ENCODE measurements at places on chromosomes 1 and 21.

- DNase-seq, result no peak
Measured at GRCh38 chr1:41762777-41763176, 155.9 kb downstream of the HIVEP3 start.

GRCh38 chr1:30615076-30615795, 108.1 kb downstream of the MATN1 start:
- no peak for DNase-seq

DNA sequence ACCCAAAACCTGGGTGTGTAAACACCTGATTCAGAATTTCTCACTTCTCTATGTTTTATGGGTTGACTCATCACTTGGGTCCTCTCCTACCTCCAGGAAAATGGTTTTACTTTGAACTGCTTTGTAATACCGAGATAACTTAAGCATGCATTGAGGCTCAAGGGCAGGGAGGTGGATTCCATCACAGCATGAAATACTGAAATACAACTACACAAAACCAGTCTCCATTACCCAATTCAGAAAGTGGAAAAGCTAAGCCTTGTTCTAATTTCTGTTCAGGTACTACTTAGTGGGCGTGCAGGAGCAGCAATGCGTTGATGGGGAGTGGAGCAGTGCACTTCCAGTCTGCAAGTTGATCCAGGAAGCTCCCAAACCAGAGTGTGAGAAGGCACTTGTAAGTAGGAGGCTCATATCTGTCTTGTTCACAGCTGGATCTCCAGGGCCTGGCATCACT, 6.1 kb upstream of the C4BPA start:
- no peak for DNase-seq

GRCh38 chr1:41501581-41501980, 17.1 kb upstream of the EDN2 start:
- no peak for DNase-seq

GRCh38 chr1:202192770-202193613, 607 bp upstream of the LGR6 start:
- DNase-seq, result peak; percentile 17

DNA sequence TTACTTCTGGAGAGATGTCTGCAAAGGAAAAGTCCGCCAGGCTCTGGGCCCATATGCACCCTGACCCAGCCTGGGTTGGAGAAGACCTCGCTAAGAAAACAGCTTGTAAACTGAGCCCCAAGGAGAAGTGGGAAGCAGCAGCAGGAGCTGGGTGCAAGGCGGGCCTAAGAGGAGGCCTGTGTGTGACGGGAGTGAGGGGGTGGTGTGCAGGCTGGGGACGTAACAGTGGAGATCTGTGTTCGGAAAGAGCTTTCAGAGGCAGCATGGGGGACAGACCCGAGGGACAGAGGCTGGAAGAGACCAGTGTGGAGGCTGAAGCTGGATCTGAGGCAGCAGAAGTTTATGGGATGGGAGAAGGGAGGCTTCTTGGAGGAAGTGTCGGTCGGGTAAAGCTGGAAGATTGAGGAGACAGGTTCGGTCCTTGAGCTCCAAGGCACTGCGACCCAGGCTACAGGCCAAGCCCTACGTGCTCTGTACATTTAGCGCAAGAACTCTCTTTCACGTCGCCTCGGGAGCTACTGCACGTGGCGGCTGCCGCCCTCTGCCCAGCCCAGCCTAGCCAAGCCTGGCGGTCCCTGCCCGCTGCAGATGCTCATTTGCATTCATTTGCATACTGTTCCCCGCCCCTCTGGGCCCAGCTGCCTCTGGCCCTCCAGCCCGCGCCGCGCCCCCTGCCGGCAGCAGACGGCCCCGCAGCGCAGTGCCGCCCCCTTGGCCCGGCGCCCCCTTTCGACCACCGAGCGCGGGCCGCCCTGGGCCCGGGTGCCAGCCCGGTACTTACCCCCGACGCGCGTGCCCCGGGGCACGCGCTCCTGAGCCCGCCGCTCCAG, 6.3 kb downstream of the HPCA start:
- DNase-seq, result no peak

DNA sequence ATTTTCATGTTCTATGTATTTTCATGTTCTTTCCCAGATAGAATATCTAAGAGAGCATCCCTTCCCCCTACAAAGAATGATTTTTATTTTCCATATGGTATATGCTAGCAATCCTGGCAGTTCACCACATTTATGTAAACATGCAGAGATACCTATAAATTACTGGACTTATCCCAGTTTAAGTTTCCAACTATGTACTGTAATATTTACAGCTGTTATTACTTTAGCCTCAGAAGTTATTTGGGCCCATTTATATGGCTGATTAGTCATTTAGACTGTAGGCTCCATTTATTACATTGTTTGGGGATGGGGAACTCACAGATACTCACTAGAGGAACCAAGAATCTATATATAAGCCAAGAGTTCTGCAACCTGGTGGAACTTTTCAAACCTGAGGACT, 84.8 kb upstream of the WARS2 start:
- no peak for DNase-seq
